Coronary artery (tissue), 2 donors: ENCODE measurements at places on chromosomes 2 and 18.

GRCh38 chr2:233501198-233502076, 65.1 kb downstream of the USP40 start:
- no peak for DNase-seq

GRCh38 chr2:207928079-207928478, 97.2 kb downstream of the PLEKHM3 start:
- no peak for DNase-seq

DNA sequence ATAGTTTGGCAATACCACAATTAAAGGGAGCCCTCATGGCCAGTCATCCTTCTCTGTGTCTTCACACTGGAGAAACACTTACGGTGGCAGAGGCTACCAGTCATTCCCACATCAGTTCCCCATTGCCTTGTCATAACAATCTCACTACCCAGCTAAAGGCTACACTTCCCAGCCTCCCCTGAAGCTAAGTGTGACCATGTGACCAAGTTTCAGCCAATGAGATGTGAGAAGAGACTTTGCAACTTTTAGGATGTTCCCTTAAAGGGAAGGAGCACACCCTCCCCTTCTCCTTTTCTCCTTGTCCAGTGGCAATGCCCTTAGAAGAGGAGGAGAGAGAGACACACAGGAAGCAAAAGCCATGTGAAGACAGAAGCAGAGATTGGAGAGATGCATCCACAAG, 89.0 kb upstream of the RAB12 start:
- DNase-seq: no peak

DNA sequence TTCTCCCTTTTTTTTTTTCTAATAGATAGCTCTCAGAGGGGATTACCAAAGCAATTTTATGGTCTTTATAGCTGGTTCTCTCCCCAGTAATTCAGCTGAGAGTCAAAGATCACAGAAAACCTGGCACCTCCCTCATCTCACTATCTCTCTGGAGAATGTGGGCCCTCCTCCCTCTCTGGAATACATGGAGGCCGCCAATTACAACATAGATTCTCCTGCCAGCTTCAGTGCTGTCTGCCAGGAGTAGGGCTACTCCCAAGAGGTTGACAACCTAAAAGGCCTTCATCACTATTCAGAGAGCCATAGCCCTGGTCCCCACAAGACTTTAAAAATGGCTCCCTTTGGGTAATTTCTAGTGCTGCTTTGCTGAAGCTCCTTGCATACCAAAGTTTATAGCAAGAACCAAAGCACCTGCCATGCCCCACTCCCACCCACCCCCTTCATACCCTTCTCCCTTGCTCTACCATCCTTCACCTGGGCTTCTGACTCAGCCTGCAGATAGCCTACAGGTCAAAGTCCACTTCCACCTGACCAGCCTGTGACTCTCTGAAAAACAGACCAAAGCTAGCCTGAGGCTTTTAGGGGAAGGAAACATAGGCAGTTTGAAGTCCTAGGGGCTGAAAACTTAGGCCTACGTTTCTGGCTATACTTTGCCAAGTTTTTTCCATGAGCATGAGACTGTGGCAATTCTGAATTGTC, 472.3 kb downstream of the TNS1 start:
- DNase-seq: no peak

DNA sequence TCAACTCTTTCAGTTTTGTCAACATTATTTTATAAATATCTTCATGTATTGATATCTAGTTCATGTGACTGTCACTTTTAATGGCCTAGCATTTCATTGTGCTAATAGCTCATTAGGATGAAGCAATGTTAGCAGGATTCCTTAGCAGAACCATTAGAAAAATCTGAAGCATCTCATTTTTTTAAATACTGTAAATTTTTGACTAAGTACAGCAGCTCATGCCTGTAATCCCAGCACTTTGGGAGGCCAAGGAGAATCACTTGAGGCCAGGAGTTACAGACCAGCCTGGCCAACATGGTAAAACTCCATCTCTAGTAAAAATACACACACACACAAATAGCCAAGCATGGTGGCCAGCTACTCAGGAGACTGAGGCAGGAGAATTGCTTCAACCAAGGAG, 15.6 kb upstream of the ANTXR1 start:
- no peak for DNase-seq

GRCh38 chr2:39541011-39541930, 104.2 kb upstream of the MAP4K3 start:
- no peak for DNase-seq

DNA sequence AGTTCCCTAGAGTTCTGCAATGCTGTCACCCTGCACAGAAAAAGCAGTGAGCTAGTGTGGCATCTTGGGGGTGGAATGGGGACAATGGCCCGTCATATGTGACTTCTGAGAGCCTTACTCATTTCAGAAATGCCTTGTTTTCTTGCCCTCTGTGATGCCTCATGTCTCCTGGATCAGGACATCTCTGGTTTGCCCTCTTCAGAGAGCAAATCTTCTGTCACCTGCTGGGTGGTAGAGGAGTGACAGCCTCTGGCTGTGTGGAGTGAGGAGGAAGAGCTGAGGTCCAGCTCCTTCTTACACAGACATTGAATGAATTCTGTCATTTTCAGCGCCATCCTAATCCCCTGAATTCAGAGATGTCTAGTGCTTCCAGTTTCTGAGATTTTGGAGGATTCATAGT, 55.6 kb upstream of the PHLPP1 start:
- DNase-seq: no peak

DNA sequence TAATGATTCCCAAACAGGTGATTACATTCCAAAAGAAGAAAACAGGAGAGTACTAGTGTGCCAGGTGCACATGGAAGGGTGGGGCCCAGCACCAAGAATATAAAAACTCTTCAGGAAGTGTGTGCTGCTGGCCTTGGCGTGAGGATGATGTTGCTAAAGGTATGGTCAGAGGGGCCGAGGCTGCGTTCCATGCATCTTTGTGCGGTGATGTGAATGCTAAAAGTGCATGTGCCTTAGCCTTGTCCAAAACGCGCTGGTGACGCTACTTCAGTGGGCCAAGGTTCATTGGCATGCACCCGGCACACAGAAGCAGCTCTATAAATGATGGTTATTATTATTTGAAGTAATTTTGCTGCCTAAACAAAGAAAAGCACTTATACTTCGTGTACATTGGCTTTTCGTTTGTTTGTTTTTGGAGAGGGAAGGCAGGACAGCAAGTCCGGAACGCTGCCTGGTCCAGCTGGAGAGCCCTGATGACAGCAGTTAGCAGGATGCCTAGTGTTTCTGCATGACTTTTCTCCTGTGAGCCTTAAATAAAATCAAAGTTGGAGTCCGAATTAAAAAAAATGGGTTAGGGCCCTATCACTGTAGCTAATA, 2.9 kb downstream of the ALKAL2 start:
- no peak for DNase-seq

DNA sequence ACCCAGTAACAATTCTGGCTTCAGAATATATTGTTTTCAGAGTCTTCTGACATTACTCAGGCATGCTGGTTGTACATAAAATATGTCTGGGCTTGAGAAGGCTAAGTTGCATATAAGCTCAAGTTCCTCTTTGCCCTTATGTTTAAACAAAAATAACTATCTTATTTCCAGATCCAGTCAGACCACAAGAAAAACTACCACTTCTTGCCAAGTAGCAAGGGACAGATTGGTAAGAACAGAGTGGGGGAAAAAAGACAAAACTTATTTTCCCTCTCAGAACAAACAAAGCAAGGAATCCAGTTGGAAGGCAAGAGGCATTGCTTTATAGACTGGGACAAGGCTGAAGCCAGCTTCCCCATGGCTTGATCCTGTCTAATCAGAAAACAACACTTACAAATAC, 1036.7 kb upstream of the CELF4 start:
- no peak for DNase-seq

DNA sequence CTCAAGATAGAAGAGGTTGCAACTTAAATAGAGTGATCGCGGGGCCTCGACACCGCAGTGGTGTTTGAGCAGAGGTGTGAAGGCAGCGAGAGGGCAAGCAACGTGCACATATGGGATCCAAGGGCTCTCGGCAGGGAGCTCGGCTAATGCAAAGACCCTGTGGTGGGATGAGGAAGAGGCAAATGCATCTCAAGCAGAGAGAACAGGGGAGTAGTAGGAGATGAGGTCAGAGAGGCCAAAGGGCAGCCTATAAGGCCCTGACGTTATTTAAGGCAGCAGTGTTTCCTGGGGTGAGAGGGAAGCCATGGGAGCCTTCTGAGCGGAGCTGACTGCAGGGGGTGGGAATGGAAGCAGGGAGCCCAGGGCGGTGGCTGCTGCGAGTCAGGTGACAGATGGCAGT, 74.5 kb downstream of the MRPS9 start:
- DNase-seq: no peak

GRCh38 chr18:49959176-49959575, 145.8 kb upstream of the ACAA2 start:
- no peak for DNase-seq

- no peak for DNase-seq
These were observed 283.3 kb downstream of the DCDC2C start for GRCh38 chr2:3986530-3987258.

DNA sequence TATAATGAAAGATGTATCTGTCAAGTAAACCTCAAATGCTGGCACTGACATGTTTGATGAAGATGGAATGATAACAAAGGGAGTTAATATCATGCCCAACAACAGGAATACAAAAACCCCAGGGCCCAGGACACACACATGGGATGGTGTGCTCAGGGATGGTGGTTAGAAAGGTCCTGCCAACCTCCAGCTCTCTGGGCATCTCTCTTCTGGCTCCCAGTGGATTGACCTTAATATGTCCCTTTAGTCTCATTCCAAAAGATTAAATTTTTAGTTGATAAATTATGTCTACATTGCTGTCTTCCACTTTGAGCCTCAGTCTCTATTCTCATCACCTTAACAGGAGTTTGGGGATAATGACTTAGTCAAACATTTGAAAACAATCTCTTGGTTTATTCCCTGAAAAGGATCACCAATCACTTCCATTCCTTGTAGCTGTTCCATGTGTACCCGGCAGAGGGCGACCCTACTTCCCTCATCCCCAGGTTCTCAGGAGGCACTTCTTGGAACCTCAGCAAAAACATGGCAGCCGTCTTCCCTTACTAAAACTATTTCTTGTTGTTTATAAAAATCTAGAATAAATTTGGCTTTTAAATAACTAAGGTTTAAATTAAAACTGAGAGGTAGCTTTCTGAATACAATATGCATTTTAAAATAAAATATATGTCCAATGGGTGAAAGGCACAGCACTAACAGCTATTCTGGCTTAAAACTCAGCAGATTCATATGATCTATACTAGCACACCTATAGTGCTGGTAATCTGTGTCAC, 29.6 kb downstream of the MCEE start:
- DNase-seq: no peak

GRCh38 chr2:238438856-238439849, 12.4 kb downstream of the ASB1 start:
- DNase-seq: peak; percentile 78
